SK-N-SH treated with all-trans-retinoic acid at 6 μM for 48 hours (cell line): ENCODE measurements at places on chromosomes 7 and 10.

DNA sequence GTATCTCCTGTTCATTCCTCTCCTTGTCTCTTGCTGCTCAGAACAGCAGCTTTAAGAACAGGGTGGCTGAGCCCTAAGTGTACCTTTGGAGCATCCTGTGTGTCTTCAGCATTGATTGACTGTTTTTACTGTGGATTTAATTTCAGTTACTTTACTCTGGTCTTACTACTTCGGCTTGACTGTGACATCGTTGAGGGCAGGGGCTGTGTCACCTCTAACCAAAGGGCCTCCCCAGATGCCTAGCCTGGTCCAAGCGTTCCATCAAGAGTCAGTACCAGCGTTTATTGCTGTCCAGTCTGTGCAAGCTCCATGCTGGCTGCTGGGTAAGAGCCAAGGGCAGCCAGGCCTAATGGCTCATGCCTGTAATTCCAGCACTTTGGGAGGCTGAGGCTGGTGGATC is 32.4 kb downstream of the CCM2 start:
- ATAC-seq, result no peak

DNA sequence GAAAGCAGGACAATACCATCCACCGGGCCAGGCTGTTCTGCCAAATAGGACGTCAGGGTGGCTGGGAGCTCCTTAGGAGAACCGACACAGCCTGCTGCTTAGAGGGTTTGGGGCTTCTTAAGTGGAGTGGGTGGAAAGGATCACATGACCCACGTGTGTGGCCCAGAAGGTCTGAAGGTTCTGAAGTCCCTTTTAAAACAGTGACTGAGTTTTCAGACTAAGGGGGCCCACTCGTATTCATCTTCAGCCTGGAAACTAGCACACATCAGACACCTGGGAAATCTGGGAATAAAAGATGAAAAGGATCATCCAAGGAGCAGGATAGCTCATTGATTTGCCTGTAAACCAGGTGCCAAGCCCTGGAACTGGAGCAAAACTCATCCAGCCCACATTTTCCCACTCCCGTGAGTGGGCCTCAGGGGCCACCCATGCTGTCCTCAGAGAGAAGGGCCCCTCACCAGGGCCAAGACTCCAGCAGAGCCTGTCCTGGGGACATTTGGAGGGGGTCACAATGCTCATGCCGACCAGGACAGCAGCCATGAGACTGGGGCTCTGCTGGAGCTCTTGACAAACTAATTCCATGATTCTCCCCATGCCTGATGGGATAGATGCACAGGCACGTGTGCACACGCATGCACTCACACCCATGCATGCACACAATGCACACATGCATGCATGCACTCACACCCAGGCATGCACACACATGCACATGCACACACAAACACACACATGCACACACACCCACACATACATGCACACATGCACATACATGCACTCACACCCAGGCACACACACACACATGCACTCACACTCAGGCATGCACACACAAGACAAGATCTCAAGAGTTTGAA is 168.8 kb upstream of the PPP2R2D start:
- ATAC-seq, result no peak

- no peak for ATAC-seq
These were observed 16.1 kb downstream of the MYL10 start for GRCh38 chr7:101612885-101613515.

GRCh38 chr7:125090596-125090995 is 161.0 kb upstream of the POT1 start:
- no peak for ATAC-seq

DNA sequence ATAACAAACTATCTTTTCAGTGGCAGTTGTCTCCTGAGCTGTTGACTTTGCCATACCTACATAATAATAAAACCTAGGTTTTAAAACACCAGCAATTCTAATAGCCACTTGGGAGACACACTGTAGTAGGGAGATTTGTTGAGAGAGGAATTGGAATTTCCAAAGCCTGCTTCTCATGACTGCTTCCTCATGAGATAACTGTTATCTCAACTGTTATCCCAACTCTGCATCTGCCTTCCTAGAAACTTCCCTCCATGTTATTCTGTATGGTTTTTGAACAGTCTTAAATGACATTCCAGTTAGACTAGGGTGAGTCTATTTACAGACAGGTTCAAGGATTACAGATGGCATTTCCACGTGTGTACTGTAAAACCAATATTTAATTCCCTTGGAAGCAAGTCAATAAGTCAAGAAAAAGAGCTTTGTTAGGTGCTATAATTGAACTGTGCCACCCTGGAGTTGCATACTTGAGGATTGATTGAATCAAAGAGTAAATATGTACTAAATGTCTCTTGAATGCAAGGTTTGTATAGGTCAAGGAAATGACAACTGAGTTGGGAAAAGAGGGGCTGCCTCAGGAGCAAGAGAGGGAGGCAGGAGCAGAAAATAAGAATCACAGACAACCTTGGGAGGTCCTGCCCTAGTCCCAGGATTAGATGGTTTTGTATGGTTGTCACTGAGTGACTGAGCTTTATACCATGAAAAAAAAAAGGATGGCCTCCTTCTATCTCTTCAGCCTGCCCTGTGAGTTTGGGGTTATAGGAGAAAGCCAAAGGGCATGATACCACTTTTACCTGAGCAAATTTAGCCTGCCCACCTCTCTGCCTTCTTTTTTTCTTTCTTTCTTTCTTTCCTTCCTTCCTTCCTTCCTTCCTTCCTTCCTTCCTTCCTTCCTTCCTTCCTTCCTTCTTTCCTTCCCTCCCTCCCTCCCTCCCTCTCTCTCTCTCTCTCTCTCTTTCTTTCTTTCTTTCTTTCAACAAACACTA is 9.9 kb upstream of the TM9SF3 start:
- no peak for ATAC-seq

GRCh38 chr10:124697837-124698544 is 46.2 kb downstream of the FAM53B start:
- ATAC-seq, result no peak; the same call in 1 of the 3 replicates

DNA sequence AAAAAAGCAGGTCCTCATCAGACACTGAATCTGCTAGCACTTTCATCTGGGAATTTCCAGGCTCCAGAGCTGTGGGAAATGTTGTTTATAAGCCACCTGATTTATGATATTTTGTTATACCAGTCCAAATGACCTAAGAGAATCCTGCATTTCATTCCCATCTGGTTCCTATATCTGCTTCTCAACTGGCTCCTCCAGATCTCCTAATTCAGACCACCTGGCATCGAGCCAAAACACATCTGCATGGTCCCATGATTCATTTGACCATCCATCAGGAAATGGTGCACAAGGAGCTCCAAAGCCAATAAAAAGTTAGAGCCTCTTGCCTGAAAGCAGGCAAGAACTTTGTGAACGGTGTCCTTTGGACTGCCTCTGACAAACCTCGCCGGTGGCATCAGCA is 108.9 kb downstream of the IPMK start:
- ATAC-seq, result no peak

GRCh38 chr7:79681454-79681853 is 228.0 kb upstream of the MAGI2 start:
- no peak for ATAC-seq

GRCh38 chr7:111400088-111400487 is 162.2 kb downstream of the IMMP2L start:
- ATAC-seq, result no peak

DNA sequence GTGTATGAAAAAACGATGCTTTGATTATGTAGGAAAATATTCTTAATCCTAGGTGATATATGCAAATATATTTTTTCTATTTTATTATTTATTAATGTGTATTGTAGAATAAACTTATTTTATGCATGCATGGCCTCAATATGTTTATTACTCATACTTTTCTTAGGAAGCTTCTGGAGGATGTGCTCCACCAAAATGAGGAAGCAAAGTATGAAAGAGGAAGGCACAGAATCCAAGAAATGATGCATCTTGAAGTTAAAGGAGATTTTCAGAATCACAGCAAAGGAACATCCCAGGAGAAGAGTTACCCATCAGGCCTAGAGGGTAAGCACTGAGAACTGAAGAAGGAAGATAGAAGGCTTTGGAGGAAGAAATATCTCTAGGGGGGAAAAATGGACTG is 35.0 kb upstream of the MRPS16 start:
- no peak for ATAC-seq

DNA sequence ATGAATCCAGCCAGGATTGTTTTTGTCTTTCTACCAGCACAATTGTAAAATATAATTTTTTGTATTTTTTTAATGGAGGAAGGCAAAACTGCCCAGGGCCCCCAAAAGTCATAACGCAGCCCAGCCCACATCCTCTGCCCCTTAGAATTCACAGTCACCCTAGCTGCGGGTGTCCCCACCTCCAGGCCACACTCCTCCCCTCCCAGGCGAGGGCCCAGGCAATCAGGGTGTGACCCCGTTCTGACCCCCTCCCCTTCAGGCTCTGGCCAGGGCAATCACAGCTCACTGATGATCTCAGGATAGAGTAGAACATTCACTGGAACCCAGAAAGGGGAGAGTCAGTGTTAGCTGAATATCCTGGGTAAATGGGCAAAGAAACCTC is 92.0 kb upstream of the MACROH2A2 start:
- no peak for ATAC-seq

- peak; percentile 77 for ATAC-seq
These were observed 135.8 kb downstream of the KMT2E start for GRCh38 chr7:105149827-105150226.

DNA sequence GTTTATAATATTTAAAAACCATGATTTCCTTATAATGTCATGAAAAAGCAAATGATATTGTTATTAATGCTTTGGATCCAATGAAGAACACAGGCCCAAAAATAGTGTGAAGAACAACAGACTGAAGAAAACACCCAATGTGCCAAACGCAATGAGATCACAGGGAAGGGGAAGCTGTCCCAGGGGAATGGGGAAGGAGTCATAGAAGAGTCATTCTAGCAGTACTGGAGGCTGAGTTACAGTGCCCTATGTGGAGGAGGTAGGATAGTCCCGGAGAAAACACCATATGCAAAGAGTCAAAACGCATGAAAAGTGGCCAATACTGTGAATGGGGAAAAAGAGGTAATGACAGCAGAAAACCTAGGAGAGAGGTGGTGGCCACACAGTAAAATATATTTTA is 50.9 kb downstream of the TPK1 start:
- no peak for ATAC-seq
